ENCODE measurements at places on chromosomes 6 and 20.
A peak's percentile ranks its signal among the peaks of the same experiment; 100 is the strongest.

- DNase-seq: no peak
Observed at GRCh38 chr6:143279385-143279784, 171.1 kb downstream of the ADAT2 start.

DNA sequence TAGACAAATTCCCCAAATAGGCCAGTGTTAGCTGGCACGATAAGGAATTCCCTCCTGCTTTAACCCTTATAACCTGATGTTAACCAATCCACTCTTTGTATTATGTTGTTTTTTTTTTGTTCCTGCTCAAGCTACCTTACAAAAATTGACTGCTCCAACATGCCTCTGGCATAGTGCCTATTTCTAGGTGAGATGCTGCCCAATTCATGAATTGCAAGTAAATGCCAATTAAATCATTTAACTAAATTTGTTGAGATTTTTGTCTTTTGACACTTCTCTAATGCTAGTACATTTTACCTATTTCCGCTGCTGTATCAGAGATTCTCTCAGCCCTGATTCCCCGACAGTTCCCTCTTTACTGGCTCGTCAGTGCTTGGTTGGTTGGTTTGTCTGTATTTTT is 66.5 kb downstream of the HECA start:
- no peak for DNase-seq

DNA sequence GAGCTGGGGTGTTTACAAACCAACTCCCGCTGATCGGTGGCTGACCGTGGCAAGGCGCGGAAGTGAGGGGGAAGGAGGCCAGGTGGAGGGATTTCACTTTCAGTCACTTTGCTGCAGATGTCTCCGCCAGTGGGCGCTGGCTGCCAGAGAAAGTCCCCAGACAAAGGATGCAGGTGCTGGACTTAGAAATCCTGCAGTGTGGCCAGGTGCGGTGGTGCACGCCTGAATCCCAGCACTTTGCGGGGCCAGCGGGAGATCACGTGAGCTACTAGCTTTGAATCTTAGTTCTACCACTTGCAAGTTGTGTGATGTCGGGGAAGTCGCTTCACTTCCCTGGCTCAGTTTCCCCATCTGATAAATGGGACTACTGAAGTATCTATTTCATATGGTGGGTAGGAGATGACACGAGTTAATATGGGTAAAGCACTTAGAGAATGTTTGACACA is 180.4 kb downstream of the ZNF217 start:
- peak; percentile 7 for DNase-seq

- no peak for DNase-seq
Observed at GRCh38 chr6:78867020-78867369, 356 bp upstream of the IRAK1BP1 start.

- DNase-seq: no peak
Observed at GRCh38 chr6:126118058-126118755, 131.9 kb downstream of the TRMT11 start.

GRCh38 chr6:166691199-166691598 is 64.1 kb upstream of the RPS6KA2 start:
- no peak for DNase-seq

- no peak for DNase-seq
Observed at GRCh38 chr6:165827190-165827518, 164.1 kb upstream of the PDE10A start.

DNA sequence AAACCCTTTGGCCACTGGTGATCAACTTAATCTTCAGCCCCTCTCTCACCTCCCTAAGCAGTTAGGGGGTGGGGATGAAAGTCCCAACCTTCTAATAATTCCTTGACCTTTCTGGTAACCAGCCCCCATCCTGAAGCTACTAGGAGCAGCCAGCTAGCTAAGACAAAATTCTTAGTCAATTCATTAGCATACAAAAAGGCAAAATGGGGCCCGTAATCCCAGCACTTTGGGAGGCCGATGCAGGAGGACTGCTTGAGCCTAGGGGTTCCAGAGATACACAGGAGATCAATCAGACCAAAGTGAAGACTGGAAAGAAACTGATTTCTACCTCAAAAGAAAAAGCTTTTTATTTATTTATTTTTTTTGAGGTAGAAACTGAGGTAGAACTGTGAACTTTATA is 1.8 kb downstream of the ASCC3 start:
- DNase-seq: no peak

GRCh38 chr6:161906571-161906970 is 632.7 kb upstream of the AGPAT4 start:
- no peak for DNase-seq

GRCh38 chr6:7992002-7992815 is 72.0 kb downstream of the BLOC1S5 start:
- no peak for DNase-seq

DNA sequence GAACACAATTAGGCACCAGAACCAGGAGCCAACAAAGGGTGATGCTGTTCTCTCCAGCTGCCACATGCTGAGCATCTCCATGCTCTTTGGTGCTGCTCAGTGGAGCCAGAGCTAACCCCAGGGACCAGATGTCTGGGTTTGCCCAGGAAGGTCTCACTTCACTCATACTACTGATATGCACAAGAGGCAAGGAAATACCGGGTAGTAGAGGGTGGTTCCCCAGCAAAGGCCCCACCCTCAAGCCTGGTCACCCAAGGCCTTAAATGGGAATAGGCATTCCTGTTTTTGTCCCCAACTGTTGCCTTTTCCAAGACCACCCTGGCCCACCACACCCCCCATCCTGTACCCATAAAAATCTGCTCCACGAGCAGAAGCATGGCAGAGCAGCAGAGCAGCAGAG is 204.5 kb upstream of the TAB2 start:
- DNase-seq: no peak

- no peak for DNase-seq
Observed at GRCh38 chr20:43450841-43451799, 6.6 kb upstream of the SRSF6 start.

DNA sequence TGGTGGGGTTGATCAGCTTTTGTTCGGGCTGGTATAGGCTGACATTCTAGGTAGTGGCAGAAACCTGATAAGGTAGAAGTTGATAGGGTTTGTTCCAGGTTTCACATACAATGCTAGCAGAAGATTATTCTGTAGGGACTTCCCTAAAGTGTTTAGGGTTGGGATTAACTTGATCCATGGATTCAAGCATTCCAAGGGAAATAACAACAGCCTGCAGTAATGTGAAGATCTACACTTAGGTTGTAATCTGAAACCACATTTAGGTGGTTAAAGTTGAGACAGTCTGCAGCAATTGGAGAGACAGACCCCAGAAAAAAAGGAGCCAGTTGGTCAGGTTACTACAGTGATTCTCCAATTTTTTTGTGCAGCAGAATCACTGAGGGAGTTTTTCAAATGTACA is 56.1 kb downstream of the GJA1 start:
- DNase-seq: no peak

- no peak for DNase-seq
Observed at GRCh38 chr6:44339763-44340625, 2.5 kb upstream of the SPATS1 start.

GRCh38 chr6:163974322-163974721 is 559.8 kb downstream of the QKI start:
- DNase-seq: no peak

Measured in stimulated activated CD4-positive, alpha-beta T cell treated with anti-CD3 and anti-CD28 coated beads, TNF-alpha, amount 100 ng/mL, for 24 hours (primary cell).